ENCODE measurements at places on chromosomes 3 and 15.

- DNase-seq, result no peak
Observed at GRCh38 chr3:89867286-89867685, 759.9 kb downstream of the EPHA3 start.

DNA sequence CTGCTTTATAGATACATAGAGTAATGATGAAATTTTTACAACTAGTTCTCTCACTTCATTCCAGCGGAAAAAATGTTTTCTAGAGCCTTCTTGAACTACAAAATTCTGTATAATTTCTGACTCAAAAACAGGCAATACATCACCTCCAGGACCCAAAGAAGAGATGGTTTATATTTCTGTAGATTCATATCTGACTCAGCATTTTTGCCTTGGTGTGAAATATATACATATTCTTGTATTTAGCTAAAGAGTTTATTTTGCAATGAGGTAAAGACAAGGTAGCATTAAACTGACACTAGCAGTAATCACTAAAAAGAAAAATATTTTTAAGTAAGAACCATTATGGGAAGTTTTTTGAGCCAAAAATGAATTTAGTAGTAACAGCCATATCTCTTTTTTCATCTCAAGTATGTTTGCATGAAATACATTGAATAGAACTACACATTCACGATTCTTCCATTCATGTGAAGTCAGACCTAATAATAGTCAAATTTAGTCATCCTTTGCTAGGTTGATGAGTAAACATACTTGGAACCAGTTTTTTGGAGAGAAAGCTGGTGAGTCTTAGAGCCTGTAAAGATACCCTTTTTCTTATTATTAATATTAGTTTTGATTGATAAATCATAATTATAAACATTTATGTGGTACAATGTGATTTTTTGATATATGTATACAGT, 31.6 kb downstream of the COL8A1 start:
- DNase-seq, result no peak

GRCh38 chr15:57927091-57927631, 138.3 kb downstream of the ALDH1A2 start:
- no peak for DNase-seq

DNA sequence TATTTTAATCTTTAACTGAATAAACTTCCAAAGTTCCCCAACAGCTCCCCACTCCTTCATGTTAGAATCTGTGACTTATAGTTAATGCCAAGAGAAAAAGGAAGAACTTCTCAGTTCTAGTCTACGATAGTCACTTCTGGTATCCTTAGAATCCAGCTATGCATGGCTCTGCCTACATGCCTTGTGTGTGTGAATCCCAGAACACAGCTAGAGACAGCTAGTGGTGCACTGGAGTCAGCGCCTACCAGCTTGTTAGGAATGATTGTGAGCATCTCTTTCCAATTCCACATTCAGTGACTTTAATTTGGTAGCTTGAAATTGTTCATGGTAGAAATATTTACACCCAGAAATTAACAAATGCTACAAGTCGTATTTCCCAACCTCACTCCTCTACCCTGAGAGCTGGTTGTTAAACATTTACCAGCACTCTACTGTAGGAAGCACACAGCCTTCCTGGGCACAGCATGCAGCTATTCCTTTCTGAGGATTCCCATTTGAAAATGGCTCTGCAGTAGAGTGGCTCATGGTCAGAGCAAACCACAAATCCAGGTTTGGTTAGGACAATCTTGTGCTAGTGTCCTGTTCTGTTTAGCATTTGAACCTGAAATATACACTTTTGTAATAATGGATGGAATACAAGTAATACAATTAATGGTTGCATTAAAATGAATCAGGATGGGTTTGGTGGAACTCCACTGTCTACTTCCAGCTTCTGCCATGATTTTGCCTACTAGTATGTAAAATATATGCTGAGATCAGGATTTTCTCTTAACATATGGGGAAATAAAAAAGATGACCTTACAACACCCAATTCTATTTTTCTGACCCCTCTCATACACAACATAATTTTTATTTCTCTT, 371.0 kb upstream of the GBE1 start:
- peak; percentile 4 for DNase-seq

GRCh38 chr15:71385026-71385425, 269.8 kb downstream of the THSD4 start:
- DNase-seq, result no peak

DNA sequence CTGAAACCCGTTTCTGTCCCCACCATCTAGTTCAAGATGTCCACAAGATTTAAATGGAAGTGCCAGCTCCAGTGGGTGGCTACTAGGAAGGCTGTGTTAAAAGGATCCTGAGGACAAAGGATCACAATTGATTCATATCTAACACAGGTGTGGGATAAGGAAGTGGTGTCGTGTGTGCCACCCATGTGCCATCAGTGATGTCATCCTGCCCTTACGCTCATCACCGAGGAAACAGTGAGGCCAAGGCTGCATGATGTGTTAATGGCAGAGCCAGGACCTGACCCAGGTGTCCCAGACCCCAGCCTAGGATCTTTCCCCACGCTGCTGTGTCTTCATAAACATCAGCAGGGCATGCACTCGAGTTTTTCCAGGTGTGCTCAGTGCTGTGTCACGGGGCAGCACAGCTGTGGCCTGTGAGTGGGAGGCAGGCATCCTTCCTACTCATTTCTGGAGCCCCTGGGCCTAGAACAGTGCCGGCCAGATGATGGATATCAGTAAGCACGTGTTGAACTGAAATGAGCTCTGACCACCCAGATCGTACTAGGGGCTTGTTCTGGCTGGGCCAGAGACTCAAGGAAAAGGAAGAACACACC, 10.6 kb upstream of the TGM5 start:
- no peak for DNase-seq

DNA sequence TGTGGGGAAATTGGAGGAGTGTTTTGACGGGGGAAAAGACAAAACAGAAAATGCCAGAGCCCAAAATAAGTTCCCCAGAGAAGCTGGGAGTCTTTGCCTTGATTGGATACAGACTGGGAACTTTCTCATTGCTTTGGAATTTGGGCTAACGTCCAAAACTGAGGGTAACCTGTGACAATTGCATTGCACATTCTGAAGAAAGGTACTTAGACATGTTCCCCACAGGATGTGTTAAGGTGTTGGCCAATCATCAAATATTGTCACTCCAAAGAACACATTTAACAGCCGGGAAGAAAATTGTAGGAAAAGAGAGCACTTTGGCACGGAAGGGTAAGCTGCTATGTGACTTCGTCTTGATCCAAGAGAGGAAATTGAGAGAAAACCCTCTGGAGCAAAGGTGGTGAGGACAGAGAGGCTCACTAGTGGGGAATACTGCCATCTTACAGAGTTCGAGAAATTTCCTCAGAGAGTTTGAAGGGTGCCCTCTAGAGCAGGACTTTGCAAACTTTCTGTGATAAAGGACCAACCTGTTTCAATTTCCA, 619.5 kb upstream of the TBL1XR1 start:
- DNase-seq, result peak; percentile 91

DNA sequence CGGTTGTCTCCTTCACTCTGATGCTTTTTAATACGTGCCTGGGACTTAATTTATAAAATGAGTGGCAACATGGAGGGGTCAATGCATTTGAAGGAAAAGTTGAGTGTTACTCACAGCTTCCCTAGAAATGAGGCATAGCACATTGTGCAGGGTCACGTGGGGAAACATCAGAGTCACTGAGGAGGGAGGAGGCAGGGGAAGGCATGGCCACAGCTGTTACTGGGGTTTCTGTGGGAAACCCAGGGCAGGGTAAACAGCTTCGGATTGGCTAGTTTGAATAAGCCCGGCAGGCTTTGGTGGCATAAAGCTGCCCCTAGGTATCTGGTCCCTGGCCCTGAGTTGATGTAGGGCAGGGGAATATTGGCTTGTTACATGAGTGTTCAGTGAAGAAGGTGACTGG, 98.9 kb upstream of the ST8SIA2 start:
- DNase-seq, result no peak

- no peak for DNase-seq
Observed at GRCh38 chr3:30467596-30468238, 138.7 kb upstream of the TGFBR2 start.

DNA sequence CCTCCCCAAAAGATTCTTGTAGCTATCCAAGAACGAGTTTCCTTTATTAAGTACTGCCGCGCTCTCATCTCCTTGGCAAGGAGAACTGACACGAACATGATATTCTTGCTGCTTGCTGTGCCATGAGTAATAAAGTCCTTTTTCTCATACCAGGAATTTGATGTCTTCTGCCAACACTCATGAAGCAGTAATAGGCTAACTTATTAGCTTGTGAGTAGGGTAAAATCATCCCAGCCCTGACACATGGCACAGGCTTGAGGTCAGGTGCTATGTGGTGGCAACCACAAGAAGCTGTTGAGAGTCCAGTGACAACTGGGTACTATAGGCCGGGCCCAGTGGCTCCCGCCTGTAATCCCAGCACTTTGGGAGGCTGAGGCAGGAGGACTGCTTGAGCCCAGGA, 22.7 kb upstream of the UBXN7 start:
- no peak for DNase-seq

- no peak for DNase-seq
Observed at GRCh38 chr3:2853651-2854050, 256.5 kb downstream of the IL5RA start.

DNA sequence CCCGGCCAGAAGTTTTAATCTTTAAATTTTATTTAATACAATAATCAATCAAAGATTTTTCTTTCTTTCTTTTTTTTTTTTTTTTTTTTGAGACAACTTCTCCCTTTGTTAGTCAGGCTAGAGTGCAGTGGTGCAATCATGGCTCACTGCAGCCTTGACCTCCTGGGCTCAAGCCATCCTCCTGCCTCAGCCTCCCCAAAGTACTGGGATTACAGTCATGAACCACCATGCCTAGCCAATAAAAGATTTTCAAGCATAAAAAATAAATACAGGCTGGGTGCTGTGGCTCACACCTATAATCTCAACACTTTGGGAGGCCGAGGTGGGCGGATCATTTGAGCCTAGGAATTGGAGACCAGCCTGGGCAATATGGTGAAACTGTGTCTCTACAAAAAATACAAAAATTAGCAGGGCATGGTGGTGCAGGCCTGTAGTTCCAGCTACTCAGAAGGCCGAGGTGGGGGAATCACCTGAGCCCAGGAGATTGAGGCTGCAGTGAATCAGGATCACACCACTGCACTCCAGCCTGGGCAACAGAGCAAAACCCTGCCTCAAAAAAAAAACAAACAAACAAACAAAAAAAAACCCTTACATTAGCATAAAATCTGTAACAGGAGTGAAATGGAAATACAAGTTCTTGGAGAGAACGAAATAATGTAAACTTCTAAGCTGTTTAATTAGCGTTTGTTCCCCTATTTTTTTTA, 29.1 kb upstream of the SRP14 start:
- no peak for DNase-seq

GRCh38 chr3:116059421-116060096, 385.7 kb downstream of the LSAMP start:
- peak; percentile 94 for DNase-seq

GRCh38 chr3:120797857-120798256, 55.3 kb downstream of the GTF2E1 start:
- DNase-seq, result no peak

- DNase-seq, result peak; percentile 71
Observed at GRCh38 chr15:78065284-78065872, 12.1 kb downstream of the TBC1D2B start.

DNA sequence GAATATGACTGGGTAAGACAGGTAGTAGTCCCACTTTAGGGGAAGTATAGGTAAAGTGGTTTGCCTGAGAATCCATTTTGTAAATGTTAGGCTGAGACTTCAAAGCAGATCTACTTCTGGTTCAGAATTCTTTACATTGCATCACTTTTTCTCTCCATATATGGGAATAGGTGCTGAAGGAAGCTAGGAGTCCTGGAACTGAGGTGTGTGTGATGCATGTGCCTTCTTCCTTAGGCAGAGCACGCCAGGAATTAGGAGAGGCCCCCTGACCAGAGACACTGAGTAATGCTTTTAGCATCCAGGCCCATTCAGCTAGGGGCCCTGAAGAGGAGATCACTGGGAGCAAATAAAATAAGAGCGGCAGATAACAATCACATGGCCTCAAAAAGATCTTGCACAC, 69.2 kb upstream of the DCP1A start:
- no peak for DNase-seq

Measured in Caki2 (cell line).